Naive thymus-derived CD8-positive, alpha-beta T cell (primary cell): ENCODE measurements at places on chromosomes 3 and 15. TPM values are rescaled to one million over a fixed set of nuclear protein-coding genes. Genes with fewer than 3 reads are reported as not detected.

The A4GNT gene
- polyA plus RNA-seq = not detected

The SPTBN5 gene
- not detected for polyA plus RNA-seq

The VPS39 gene
- polyA plus RNA-seq = 29.9 TPM

The GPR27 gene
- polyA plus RNA-seq = 0.18 TPM

The TRH gene
- polyA plus RNA-seq = not detected

The GPR160 gene
- 16.9 TPM for polyA plus RNA-seq

The SPTSSB gene
- 0.16 TPM for polyA plus RNA-seq

The GOLGA8Q gene
- polyA plus RNA-seq = not detected

The PAK2 gene
- polyA plus RNA-seq = 30.3 TPM

The CPNE9 gene
- not detected for polyA plus RNA-seq

The STRA6 gene
- not detected for polyA plus RNA-seq

The FEZF2 gene
- polyA plus RNA-seq = not detected

The ASB14 gene
- 0.90 TPM for polyA plus RNA-seq

The KY gene
- not detected for polyA plus RNA-seq

The THBS1 gene
- not detected for polyA plus RNA-seq

The CDHR4 gene
- not detected for polyA plus RNA-seq

The PLOD2 gene
- polyA plus RNA-seq = not detected

The FRMD5 gene
- polyA plus RNA-seq = 0.16 TPM

The PLSCR2 gene
- polyA plus RNA-seq = not detected

The CADM2 gene
- not detected for polyA plus RNA-seq

The GOLGA8J gene
- polyA plus RNA-seq = not detected

The GOLGA6A gene
- polyA plus RNA-seq = 0.05 TPM

The ZNF660 gene
- polyA plus RNA-seq = 0.28 TPM

The SLC24A5 gene
- polyA plus RNA-seq = not detected

The GCSAM gene
- 22.0 TPM for polyA plus RNA-seq

The RTP1 gene
- not detected for polyA plus RNA-seq

The PXK gene
- 16.3 TPM for polyA plus RNA-seq

The PPP1R14D gene
- polyA plus RNA-seq = not detected

The GRAMD2A gene
- not detected for polyA plus RNA-seq

The CCDC39 gene
- polyA plus RNA-seq = not detected

The RLBP1 gene
- not detected for polyA plus RNA-seq

The BMF gene
- 0.12 TPM for polyA plus RNA-seq

The DMXL2 gene
- 0.68 TPM for polyA plus RNA-seq

The VGLL3 gene
- not detected for polyA plus RNA-seq
